Stimulated activated CD4-positive, alpha-beta T cell treated with anti-CD3 and anti-CD28 coated beads, Interleukin-12 subunit alpha, Interleukin-12 subunit beta, amount 100 ng/mL, for 24 hours (primary cell): ENCODE measurements at places on chromosomes 12 and 14.

DNA sequence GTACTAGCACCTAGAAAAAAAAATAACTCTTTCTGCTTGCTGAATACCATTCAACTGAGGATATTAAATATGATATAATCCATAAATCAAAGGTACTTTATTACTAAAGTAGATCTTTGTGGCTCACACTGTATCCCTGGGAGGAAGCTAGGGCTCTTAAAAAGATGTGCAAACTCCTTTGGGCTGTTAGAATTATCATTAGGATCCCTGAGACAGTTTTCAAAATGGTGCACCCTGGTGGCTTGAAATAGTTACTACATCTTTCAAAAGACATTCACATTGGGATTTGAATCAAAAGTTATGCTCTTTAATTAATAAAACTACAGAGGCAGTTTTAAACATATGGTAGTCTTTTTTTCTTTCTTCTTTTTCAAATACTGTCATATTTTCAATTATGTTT, 228.5 kb upstream of the G2E3 start:
- no peak for DNase-seq

DNA sequence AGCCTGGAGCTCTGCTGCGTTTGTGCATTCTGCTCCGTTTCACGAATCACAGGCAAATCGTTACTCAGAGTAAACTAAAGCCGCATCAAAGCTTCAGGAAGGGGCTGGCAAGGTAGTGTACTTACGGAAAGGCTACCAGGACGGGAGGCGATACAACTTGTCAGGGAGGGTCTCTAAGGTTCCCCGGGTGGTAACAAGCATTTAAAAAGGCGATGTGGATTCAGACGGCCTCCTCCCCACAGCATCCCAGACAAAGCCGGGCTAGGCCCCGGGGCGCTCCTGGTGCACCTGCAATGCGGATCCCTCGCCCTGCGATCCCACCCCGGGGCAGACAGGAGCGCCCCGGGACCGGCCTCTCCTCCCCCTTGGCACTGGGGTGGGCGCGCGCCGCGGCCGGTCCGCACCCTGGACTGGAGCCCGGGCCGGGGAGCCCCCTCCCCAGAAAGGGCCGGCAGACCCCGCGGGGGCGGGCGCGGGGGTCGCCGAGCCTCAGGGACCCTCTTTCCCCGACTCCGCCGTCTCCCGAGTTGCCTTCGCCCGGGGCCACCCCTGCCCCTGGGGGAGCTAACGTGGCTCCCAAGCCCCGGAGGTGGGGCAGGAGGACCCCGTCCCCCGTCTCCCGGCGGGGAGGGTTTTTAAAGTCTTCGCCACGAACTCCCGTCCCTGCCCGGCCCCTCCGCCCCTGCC, 718 bp downstream of the CCDC92 start:
- no peak for DNase-seq

DNA sequence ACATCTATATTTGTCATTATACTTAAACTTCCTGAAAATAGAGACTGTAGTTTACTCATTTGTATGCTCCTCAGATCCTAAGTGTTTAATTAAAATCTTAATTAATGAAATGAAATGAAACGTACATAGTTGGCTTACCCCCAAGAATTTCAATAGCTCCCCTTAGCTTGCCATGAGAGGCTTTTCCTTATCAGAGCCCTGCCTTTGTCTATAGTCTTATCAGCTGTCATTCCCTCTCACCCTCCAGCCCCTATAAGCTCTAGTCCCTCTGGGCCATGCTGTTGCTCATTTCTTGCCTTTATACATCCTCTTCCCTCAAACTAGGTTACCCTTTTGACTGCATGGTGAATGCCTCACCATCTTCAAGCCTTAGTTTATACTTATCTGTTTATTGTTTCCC, 1.1 kb upstream of the RTRAF start:
- DNase-seq: no peak

- no peak for DNase-seq
Measured at GRCh38 chr14:33362934-33363333, 424.3 kb downstream of the NPAS3 start.

DNA sequence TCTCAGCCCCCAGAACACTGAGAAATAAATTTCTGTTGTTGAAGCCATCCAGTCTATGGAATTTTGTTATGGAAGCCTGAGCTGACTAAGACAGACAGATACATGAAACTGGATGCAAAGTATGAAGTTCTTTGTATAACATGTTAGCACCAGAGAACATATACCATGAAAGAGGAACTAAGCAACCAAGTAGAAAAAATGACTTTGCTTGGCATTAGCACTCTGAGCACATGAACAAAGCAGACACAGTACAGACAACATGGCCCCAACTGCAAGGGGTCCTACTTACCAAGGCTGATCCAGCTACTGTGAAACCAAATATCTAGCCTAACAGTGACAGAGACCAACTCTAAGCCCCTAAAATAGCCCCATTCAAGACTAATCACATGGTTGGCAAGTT, 13.8 kb downstream of the EXOC5 start:
- no peak for DNase-seq
